ENCODE measurements at places on chromosomes 6 and 20.
A peak's percentile ranks its signal among the peaks of the same experiment; 100 is the strongest.

GRCh38 chr6:35583893-35584688 is 71.4 kb upstream of the TULP1 start:
- peak; percentile 72 for DNase-seq

DNA sequence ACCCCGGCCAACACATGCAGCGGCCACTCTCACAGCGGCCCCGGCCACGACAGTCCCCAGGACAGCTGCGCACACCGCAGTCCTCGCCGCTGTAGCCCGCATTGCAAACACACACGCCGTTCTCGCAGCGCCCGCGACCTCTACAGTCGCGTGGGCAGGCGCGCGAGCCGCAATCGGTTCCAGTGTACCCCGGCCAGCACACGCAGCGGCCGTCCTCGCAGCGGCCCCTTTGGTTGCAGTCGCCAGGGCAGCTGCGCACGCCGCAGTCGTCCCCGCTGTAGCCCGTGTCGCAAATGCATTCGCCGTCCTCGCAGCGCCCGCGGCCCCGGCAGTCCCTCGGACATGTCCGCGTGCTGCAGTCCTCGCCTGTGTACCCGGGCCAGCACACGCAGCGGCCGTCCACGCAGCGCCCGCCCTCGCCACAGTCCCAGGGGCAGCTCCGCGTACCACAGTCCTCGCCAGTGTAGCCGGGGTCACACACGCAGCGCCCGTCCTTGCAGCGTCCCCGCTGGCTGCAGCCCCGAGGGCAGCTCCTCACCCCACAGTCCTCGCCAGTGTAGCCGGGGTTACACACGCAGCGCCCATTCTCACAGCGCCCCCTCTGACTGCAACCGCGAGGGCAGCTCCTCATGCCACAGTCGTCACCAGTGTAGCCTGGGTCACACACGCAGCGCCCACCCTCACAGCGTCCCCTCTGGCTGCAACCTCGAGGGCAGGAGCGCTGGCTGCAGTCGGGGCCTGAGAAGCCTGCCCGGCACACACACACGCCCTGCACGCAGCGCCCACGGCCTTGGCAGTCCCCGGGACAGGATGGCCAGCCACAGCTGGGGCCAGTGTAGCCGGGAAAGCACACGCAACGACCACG is 12.5 kb downstream of the TNXB start:
- no peak for DNase-seq

- no peak for DNase-seq
Measured at GRCh38 chr6:95083506-95083905, 493.8 kb upstream of the MANEA start.

- DNase-seq: no peak
Measured at GRCh38 chr20:3180319-3180718, 7.0 kb upstream of the LZTS3 start.

- DNase-seq: no peak
Measured at GRCh38 chr6:123810948-123811347, 7.3 kb downstream of the NKAIN2 start.

GRCh38 chr6:136405420-136406029 is 115.9 kb upstream of the BCLAF1 start:
- DNase-seq: no peak

- no peak for DNase-seq
Measured at GRCh38 chr20:721876-722275, 46.3 kb upstream of the SCRT2 start.

DNA sequence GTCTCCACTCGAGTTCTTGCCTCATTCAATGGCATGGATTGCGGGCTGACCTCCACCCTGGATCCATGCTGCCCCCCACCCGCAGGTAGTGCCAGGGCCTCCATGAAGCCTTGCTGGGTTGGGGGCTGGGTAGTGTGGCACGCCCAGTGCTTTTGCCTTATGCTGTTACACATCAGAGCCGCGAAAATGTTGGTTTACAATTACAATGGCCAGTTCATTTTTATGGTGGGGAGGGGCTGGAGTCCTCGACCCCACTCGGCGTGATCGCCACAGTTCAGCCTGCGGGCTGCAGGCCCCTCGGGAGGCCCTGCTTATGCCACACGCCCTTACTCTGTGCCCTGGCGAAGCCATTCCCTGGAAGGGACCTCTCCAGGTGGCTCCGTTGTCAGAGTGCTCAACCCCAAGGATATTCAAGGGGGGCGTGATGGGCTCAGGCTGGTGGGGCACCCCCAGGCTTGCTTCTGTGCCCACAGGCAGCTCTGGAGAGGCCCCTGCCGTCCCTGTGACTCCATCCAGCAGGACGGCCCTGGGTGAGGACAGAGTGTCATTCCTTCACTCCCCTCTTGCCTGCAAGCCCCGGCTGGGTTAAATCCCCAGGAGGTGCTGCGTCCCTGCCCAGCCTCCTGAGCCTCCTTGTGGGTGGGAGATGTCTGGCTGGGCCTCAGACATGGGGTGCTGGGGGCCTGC is 14.8 kb downstream of the ITPA start:
- no peak for DNase-seq

DNA sequence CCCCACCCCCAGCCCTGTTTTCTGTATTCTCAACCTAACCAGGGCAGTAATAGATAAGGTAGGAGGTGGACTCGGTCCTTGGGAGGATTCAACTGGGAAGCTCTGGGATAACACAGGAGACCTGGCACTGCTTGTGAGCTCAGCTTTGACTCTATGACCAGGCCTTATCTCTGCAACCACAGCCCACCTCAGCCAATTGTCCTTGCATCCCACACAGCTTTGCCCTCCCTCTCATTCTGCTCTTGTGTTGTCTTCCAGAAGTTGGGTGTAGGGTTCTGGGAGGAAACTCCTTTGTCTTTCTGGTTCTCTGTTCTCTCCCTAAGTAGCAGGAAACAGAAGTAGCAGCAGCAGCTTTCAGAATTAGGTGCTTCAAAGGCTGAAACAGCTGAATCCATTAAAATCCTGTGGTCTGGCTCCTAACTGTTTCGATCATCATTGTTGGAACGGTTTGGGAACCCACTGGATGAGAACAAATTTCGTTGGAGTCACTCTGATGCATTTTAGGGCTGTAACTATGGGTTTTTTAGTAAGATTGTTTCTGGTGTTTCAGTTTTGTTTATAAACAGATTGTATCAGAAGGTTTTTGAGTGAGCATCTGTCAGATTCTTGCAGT is 32.4 kb upstream of the SNX9 start:
- DNase-seq: no peak

DNA sequence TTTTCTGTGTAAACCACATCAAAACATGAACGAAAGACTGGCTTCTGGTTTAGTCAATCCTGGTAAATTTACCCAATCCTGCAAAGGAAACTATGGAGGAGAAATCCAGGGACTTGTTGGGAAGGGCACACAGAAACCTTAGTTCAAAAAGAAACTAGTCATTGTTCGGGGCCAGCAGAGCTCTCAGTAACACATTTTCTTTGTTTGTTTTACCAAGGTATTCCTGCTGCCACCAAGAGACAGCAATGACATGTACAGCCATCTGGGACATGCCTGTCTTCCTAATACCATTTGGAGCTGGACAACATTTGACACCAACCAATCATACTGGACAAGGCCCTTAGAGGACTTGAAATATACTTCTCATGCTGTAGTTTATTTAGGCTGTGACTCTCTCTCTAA is 8.3 kb downstream of the OARD1 start:
- no peak for DNase-seq

DNA sequence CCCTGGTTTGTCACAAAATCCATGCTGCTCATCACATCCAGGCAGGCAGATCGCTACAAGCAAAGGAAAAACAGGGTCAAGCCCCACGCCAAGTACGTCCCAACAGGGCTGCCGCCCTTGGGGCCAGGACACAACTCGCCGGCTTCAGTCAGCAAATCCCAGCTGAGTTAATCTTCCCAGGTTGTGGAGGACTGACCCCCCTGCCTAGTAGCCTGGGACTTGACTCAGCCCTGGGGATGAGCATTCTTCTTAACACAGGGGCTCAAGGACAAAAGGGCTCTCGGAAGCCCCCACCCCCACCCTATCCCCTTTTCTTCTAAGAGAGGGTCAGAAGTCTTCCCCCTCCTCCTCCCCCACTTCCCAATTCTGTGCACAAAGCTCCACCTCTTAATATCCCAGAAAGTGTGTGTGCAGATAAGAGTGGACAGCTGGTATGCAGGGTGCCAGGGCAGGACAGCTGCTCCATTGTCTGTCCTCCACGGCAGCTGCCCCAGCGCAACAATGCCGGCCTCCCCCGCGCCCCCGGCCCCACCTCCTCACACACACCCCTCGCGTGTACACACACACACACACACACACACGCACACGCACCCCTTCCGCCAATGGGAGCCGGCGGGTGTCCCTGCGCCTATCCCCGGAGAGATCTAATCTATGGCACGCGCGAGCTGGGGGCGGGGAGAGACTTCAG is 4.5 kb downstream of the DLL1 start:
- DNase-seq: no peak

Measured in LoVo (cell line).